ENCODE measurements at places on chromosomes 4 and X. TPM values are rescaled to one million over a fixed set of nuclear protein-coding genes. Genes with fewer than 3 reads are reported as not detected.

The CFAP97 gene
- 36.1 TPM for total RNA-seq

- H3K27me3 ChIP-seq: no peaks in the 10 kb centered on the region
- peak; percentile 72 for DNase-seq
- no peaks in the 10 kb centered on the region for H3K36me3 ChIP-seq
- no peaks in the 10 kb centered on the region for H3K4me1 ChIP-seq
- H3K27ac ChIP-seq: no peak overlapping the region
- H3K4me3 ChIP-seq: no peak overlapping the region
Observed at GRCh38 chrX:15497865-15498264, 2.7 kb upstream of the BMX start.

- no peaks in the 10 kb centered on the region for H3K27me3 ChIP-seq
- DNase-seq: no peak
- H3K4me1 ChIP-seq: no peaks in the 10 kb centered on the region
- H3K4me3 ChIP-seq: no peak overlapping the region
- no peak overlapping the region for H3K27ac ChIP-seq
- peaks cover 86% of the 10 kb centered on the region for H3K36me3 ChIP-seq
Observed at GRCh38 chr4:24570574-24571236, 13.6 kb downstream of the DHX15 start.

DNA sequence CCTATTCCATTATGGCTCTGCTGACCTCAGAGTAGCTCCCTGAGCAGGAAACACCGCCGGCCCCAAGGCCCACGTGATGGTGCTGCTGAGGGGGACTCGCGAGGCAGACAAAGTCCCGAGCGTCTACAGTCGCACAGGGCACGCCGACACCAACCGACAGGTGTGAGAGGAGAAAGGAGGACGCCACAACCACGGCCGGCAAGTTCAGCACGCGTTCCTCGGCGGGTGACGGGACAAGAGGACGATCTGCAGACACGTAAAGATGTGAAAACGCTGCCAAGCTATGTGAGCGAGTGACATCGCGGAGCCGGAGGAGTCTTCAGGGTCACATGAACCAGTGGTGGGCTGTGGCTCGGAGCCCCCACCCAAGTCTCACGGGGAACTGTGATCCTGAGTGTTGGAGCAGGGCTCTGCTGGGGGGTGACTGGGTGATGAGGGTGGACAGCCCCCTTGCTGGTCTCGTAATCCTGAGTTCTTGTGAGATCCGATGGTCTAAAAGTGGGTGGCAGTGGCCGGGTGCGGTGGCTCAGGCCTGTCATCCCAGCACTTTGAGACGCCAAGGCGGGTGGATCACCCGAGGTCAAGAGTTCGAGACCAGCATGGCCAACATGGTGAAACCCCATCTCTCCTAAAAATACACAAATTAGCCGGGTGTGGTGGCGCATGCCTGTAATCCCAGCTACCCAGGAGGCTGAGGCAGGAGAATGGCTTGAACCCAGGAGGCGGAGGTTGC lies 34.0 kb downstream of the PPP2R3B start:
- no peak overlapping the region for H3K4me3 ChIP-seq
- no peak overlapping the region for H3K27ac ChIP-seq
- DNase-seq: no peak
- peaks cover 61% of the 10 kb centered on the region for H3K36me3 ChIP-seq
- H3K27me3 ChIP-seq: no peaks in the 10 kb centered on the region

- H3K36me3 ChIP-seq: no peaks in the 10 kb centered on the region
- H3K27me3 ChIP-seq: no peaks in the 10 kb centered on the region
- no peak overlapping the region for H3K4me3 ChIP-seq
- peaks cover 2% of the 10 kb centered on the region for H3K4me1 ChIP-seq
- H3K27ac ChIP-seq: no peak overlapping the region
Observed at GRCh38 chr4:155984106-155984797, 30.6 kb upstream of the CTSO start.

DNA sequence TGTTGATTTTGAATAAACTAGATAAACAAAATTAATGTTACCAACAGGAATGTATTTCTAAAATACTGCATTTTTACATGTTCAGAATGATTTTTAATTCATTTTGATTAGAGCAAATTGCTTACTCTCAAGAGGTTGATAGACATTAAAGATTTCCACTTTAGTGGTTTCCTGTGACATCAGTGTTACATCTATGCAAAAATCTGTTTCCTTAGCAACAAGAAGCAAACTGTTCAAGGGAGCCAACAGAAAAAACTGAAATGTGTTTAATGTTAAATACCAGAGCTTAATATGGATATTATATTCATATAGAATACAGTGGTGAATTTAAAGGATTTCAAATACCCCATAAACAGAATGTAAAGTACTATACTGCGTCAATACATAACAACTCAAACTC lies 277.8 kb downstream of the GABRG1 start:
- no peaks in the 10 kb centered on the region for H3K36me3 ChIP-seq
- no peaks in the 10 kb centered on the region for H3K4me1 ChIP-seq
- H3K4me3 ChIP-seq: no peak overlapping the region
- no peak overlapping the region for H3K27ac ChIP-seq
- no peaks in the 10 kb centered on the region for H3K27me3 ChIP-seq
- no peak for DNase-seq

DNA sequence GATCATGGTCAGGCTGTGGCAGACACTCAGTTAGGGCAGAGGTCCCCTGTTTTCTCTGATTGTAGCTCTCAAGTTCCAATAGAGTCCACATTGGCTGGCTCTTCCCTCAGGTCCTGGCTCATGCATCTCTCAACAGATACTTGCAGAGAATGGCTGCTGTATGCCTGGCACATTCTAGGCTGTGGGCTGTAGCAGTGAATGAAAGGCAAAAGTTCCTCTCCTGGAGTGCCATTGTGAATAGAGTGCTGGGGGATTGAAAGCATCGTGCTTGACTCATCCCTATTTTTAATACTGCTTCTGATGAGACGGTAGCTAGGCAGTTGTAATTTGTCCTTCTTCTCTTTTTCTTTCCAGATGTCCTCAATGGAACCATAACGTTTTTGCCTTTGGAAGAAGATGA lies 5.5 kb downstream of the TRMT44 start:
- DNase-seq: no peak
- H3K27ac ChIP-seq: no peak overlapping the region
- H3K36me3 ChIP-seq: peaks cover 15% of the 10 kb centered on the region
- no peaks in the 10 kb centered on the region for H3K27me3 ChIP-seq
- peaks cover 5% of the 10 kb centered on the region for H3K4me1 ChIP-seq
- no peak overlapping the region for H3K4me3 ChIP-seq

- H3K4me1 ChIP-seq: no peaks in the 10 kb centered on the region
- no peak overlapping the region for H3K27ac ChIP-seq
- H3K36me3 ChIP-seq: no peaks in the 10 kb centered on the region
- H3K27me3 ChIP-seq: peaks cover 15% of the 10 kb centered on the region
- H3K4me3 ChIP-seq: peak overlapping the region; percentile 57
Observed at GRCh38 chr4:6470502-6471306, 1.7 kb downstream of the PPP2R2C start.

DNA sequence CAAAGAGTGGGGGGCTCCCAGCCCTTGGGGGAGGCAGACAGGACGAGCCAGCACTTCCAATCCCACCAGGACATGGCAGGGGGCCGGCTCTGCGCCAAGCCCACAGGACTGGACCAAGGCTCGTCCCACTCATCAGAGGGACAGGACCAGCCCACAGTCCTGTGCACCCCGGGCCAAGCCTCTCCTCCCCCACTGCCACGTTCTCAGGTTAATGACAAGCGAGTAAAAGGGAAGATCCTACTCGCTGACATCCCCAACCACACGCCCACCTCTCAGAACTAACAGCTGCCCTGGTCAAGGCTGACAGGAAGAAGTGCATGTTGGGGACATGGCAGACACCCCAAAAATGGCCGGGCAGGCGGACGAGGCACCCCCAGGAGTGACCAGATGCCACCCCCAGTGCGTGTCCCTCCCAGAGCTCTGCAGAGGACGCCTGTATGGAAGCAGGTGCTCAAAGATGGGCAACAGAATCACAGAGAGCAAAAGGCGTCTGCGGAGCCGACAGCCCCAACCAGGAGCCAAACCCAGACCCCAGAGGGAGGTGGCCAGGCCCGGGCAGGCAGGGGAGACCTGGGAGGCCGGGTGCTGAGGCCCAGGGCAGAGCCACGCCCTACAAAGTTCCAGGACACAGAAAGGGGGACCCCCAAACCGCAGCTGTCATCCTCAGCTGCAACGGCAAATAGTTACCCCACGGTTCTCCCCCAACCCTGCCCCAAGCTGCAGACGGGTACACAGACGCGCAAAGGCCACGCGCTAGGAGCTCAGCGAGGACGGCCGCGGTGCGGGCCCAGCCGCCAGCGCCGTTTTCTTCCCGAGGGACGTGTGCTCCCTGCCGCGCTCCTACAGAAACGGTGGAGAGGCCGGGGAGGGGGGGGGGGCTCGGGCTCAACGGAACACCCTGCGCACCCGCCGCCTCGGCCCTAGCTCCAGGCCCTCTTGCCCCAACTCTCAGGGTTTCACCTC lies 1.7 kb downstream of the CTBP1 start:
- H3K27me3 ChIP-seq: no peaks in the 10 kb centered on the region
- H3K27ac ChIP-seq: no peak overlapping the region
- no peaks in the 10 kb centered on the region for H3K4me1 ChIP-seq
- H3K36me3 ChIP-seq: peaks cover 24% of the 10 kb centered on the region
- DNase-seq: peak; percentile 27
- peak overlapping the region; percentile 83 for H3K4me3 ChIP-seq

DNA sequence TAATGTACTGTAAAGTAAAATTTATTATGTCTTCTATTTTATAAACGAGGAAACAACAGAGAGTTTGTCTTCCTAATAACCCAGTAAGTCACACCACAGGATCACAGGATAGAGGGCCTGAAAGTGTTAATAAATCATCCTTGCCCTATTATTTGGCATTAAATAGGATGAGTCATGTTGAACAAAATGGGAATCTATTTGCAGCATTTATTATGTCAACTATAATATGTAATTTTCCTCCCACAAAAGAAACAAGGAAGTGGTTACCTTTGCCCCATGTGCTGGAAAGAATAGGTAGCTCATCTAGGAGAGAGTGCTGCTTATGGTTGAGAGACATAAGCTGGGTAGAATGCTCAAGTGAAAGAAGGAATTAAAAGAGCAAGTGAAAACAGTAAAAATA lies 237.6 kb upstream of the NDST3 start:
- H3K4me3 ChIP-seq: no peak overlapping the region
- H3K36me3 ChIP-seq: no peaks in the 10 kb centered on the region
- no peaks in the 10 kb centered on the region for H3K27me3 ChIP-seq

- no peak overlapping the region for H3K4me3 ChIP-seq
- no peak for DNase-seq
- no peaks in the 10 kb centered on the region for H3K27me3 ChIP-seq
- 0 out of 2 replicates have a peak, but pooled peaks cover 3% of the 10 kb centered on the region for H3K4me1 ChIP-seq
- H3K27ac ChIP-seq: no peak overlapping the region
- H3K36me3 ChIP-seq: no peaks in the 10 kb centered on the region
Observed at GRCh38 chr4:24850674-24851073, 55.3 kb downstream of the SOD3 start.

DNA sequence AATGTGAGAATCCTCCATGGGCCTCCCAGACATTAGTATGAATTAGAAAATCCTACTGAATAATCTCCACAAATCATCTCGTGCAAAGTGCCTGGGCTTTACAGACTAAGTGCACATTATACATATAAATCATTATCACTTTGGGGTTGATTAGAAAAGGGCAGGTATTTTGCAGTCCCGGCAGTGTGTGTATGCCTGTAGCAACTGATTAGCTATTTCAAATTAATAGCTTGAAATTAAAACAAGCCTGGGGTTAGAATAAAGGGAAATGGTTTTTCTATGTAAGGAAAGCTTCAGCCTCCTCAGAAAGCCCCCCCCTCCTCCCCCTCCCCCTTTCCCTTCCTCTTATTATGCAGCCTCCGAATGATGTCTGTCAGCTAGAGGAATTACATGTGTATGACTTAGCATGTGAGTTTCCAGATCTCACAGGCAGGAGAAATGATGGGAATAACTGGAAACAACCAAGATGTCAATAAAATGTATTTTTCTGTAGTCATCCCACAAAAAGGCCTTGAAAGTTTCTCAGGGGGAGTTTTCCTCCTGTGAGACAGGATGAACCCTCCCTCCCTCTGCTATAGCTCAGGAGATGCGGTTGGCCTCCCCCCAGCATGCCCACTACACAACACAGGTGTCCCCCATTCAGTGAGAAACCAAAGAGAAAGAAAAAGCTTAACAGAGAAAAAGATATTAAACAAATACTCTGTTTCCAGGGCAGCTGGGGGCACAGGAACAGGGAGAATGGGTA lies 41.2 kb upstream of the RASGEF1B start:
- H3K4me3 ChIP-seq: peak overlapping the region; percentile 54
- H3K27me3 ChIP-seq: no peaks in the 10 kb centered on the region
- peaks cover 4% of the 10 kb centered on the region for H3K4me1 ChIP-seq
- H3K36me3 ChIP-seq: 0 out of 3 replicates have a peak, but pooled peaks cover 3% of the 10 kb centered on the region
- DNase-seq: no peak

The S100G gene
- total RNA-seq: not detected

DNA sequence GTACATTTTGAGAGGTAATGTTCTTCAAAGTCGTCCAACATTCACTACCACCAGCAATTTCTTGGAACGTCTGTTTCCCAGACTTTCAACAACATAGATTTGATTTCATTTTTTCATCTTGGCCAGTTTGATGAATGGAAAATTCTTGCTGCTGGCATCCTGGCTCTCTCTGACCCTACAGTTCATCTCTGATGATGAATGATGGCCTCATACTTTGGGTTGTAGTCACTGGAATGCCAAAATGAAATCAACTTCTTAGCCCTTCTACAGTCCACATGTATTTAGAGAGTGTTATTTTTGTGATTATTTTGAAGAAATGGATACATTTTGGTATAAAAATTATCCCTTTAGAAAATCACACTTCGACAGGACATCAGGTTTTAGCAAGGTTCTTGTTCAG lies 8.8 kb downstream of the CHST7 start:
- peaks cover 25% of the 10 kb centered on the region for H3K36me3 ChIP-seq
- H3K4me3 ChIP-seq: 0 out of 3 replicates have a peak overlapping the region, but pooled peaks have one; percentile 6
- no peak for DNase-seq
- no peaks in the 10 kb centered on the region for H3K27me3 ChIP-seq
- no peaks in the 10 kb centered on the region for H3K4me1 ChIP-seq

DNA sequence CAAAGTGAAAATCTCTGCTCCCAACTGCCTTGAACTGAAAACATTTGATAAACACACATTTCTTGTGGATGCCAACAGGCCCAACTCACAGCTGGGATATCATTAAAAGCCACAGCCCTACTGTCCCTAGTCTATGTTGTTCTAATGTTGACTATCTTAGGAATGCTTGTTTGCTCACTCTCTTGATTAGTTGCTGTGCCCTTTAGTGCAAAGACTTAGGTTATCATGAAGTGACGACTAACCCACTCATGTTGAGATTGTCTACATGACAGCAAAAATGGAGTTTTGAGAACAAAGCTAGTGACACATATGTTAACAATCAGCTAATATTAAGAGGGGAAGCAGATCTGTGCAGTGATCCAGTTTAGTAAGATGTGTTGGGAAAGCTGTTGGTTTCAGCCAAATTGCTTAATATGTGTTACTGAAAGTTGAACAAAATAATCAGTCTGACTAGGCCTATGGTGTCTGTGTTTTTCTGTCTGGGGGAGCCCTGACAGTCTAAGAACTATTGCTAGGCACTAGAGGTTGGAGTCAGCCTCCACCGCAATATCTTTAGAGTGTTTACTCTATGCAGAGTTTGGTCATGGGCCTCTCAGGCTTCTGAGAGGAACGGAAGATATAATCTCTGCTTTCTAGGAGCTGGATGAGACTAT lies 125.5 kb downstream of the ATG4A start:
- no peaks in the 10 kb centered on the region for H3K36me3 ChIP-seq
- H3K27me3 ChIP-seq: no peaks in the 10 kb centered on the region
- H3K4me1 ChIP-seq: no peaks in the 10 kb centered on the region
- H3K27ac ChIP-seq: no peak overlapping the region

The NRK gene
- 1.4 TPM for total RNA-seq

GRCh38 chr4:151012820-151013219 lies 2.3 kb downstream of the LRBA start:
- H3K27ac ChIP-seq: no peak overlapping the region
- H3K4me1 ChIP-seq: no peaks in the 10 kb centered on the region
- H3K27me3 ChIP-seq: no peaks in the 10 kb centered on the region
- H3K4me3 ChIP-seq: peak overlapping the region; percentile 98
- no peak for DNase-seq

Data from H9 (cell line).